ENCODE measurements at places on chromosomes 3 and 15. TPM values are rescaled to one million over a fixed set of nuclear protein-coding genes. Genes with fewer than 3 reads are reported as not detected.

Gene GPR176
- polyA plus RNA-seq, result 18.3 TPM

Gene CHST2
- 4.3 TPM for polyA plus RNA-seq

Gene PGBD4
- 0.37 TPM for polyA plus RNA-seq

Gene SERP1
- 60.3 TPM for polyA plus RNA-seq

Gene ACTR8
- 11.6 TPM for polyA plus RNA-seq

Gene COL8A1
- polyA plus RNA-seq, result 63.6 TPM

Gene IMPG2
- 0.01 TPM for polyA plus RNA-seq

Gene DNAJA4
- 7.5 TPM for polyA plus RNA-seq

Gene C3orf20
- not detected for polyA plus RNA-seq

Gene ARHGAP31
- polyA plus RNA-seq, result 1.1 TPM

Gene IL16
- polyA plus RNA-seq, result not detected

Gene PLS1
- polyA plus RNA-seq, result 3.8 TPM

Gene TMEM212
- polyA plus RNA-seq, result not detected

Gene TERC
- polyA plus RNA-seq, result not detected

Gene SLC51A
- not detected for polyA plus RNA-seq

Gene SEMA3B
- 1.3 TPM for polyA plus RNA-seq

Gene INAFM2
- 16.2 TPM for polyA plus RNA-seq

Gene GRIP2
- polyA plus RNA-seq, result 0.57 TPM

Gene MRPL47
- 74.9 TPM for polyA plus RNA-seq

Gene RLBP1
- polyA plus RNA-seq, result not detected

Gene CNTN4
- not detected for polyA plus RNA-seq

Gene CASR
- polyA plus RNA-seq, result not detected

Gene PATL2
- polyA plus RNA-seq, result 0.18 TPM

Gene SPTBN5
- polyA plus RNA-seq, result 1.1 TPM

Gene FBXO45
- 7.1 TPM for polyA plus RNA-seq

Gene EPHA6
- polyA plus RNA-seq, result not detected

Gene CFAP161
- polyA plus RNA-seq, result not detected

Gene PP2D1
- polyA plus RNA-seq, result not detected

Gene TRPM1
- not detected for polyA plus RNA-seq

Gene ACTRT3
- polyA plus RNA-seq, result 2.2 TPM

Gene ACSBG1
- 0.02 TPM for polyA plus RNA-seq

Gene GCNT3
- polyA plus RNA-seq, result not detected

Gene PPCDC
- 19.1 TPM for polyA plus RNA-seq

Gene SATB1
- polyA plus RNA-seq, result 1.2 TPM

Gene ANKUB1
- polyA plus RNA-seq, result 0.48 TPM

Gene LRRK1
- polyA plus RNA-seq, result 6.8 TPM

Gene THBS1
- polyA plus RNA-seq, result 253 TPM

Gene NANOGP8
- not detected for polyA plus RNA-seq

Gene CPN2
- not detected for polyA plus RNA-seq

Gene ARHGAP11A
- polyA plus RNA-seq, result 14.0 TPM

Gene CLDN11
- 19.8 TPM for polyA plus RNA-seq

Gene HRG
- not detected for polyA plus RNA-seq

Gene ZNF445
- polyA plus RNA-seq, result 1.2 TPM

Gene CPNE9
- not detected for polyA plus RNA-seq

Gene UROC1
- polyA plus RNA-seq, result not detected

Gene U2SURP
- 35.2 TPM for polyA plus RNA-seq

Gene HHATL
- not detected for polyA plus RNA-seq

Gene MYL3
- polyA plus RNA-seq, result not detected

Gene FOXL2
- 0.60 TPM for polyA plus RNA-seq

Gene PTH1R
- not detected for polyA plus RNA-seq

Gene AGBL1
- polyA plus RNA-seq, result not detected

Gene CCR3
- polyA plus RNA-seq, result not detected

Gene PEX11A
- 4.2 TPM for polyA plus RNA-seq

Gene PLSCR4
- polyA plus RNA-seq, result 0.28 TPM

Gene GPR160
- 0.17 TPM for polyA plus RNA-seq

Gene PEX5L
- polyA plus RNA-seq, result 0.20 TPM

Gene PDCD7
- polyA plus RNA-seq, result 15.6 TPM

Gene CCDC51
- 29.5 TPM for polyA plus RNA-seq
